ENCODE measurements at places on chromosomes 3 and 15.
A peak's percentile ranks its signal among the peaks of the same experiment; 100 is the strongest.

DNA sequence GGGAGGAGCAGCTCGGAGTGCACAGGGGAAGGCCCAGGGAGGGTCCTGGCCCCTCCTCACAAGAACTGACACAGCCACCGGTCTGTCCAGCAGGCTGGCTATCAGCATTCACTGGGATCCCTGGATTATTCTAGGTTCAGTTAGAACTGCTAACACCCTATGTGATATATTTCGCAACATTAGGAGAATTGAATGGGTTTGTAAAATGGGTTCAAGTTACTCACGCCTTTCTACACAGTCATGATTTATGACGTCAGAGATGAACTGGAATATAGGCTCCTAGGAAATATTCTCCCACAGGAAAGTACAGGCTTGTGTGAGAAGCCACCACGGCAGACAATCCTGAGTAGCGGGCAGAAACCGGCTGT is 969 bp upstream of the BSN start:
- DNase-seq, result no peak

- DNase-seq, result no peak
Measured at GRCh38 chr3:124666067-124666466, 64.2 kb upstream of the UMPS start.

DNA sequence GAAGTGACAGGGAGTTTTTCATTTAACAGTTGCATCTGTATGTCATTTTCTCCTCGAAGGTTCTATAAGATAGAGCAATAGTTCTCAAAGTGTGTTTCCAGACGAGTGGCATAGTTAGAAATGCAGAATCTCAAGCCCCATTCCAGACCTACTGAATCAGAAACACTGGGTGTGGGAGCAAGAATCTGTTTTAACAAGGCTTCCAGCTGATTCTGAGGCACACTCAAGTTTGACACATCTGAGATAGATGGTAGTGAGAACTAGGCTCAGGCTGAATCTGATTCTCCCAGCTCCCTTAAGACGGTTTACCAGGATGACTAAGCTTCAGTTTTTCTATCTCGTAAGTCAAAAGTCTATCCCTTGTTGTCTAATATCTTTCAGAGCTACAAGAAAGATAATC is 159.8 kb upstream of the NUDT16 start:
- DNase-seq, result no peak

DNA sequence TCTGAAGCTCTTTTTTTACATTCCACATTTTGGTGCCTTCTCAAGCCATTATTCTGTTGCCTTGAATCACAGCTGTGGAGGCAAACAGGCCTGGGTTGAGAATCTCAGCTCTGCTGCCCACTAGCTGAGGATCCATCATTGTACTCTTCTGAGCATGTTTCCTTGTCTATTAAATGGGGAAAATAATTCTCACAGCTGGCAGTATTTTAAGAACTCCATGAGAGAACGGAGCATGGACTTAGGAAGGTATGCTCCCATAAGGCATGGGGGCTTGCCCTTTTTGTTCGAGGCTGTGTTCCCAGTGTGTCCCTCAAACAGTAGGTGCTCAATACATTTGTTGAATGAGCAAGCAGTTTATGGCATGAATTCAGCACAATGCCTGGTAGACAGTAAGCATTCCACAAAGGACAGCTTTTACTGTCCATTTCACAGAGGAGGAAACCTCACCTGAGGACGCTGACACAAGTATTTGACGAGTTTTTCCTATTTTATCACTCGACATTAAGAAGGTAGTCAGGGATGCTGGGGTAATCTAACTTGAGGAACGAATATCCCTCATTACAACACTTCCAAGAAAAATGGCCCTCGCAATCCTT is 2.1 kb upstream of the PTPRG start:
- DNase-seq, result no peak

- peak; percentile 55 for DNase-seq
Measured at GRCh38 chr15:74787251-74788041, 5.6 kb downstream of the CSK start.

- no peak for DNase-seq
Measured at GRCh38 chr3:2375376-2375775, 276.7 kb downstream of the CNTN4 start.

DNA sequence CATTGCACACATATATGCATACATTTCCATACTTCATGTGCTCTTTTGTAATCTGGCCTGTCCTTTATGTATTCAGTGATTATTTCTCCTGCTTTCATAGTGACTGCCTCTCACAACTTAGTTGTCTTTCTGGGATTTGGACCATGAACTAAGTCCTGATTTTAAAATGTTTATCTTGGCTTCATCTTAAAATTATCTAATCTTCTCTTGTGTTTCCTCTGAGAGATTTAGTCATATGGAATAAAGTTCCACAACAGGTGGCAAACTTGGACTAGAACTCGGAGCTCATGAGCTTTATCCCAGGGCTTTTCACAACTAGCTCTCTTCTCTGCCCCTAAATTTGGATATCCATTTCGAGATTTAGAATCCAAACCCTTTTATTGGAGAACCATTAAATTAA is 44.3 kb downstream of the U2SURP start:
- DNase-seq, result no peak

All from brain pericyte (primary cell).